Forelimb muscle (tissue), 1 donor: ENCODE measurements at places on chromosomes 12 and 14. TPM values are rescaled to one million over a fixed set of nuclear protein-coding genes. Genes with fewer than 3 reads are reported as not detected.
A peak's percentile ranks its signal among the peaks of the same experiment; 100 is the strongest.

The KRT85 gene
- polyA plus RNA-seq, result not detected

The TAS2R8 gene
- polyA plus RNA-seq, result not detected

The ABCD2 gene
- 0.06 TPM for polyA plus RNA-seq

The EVL gene
- polyA plus RNA-seq, result 59.9 TPM

The CD163 gene
- polyA plus RNA-seq, result 14.5 TPM

The C12orf56 gene
- polyA plus RNA-seq, result 1.2 TPM

DNA sequence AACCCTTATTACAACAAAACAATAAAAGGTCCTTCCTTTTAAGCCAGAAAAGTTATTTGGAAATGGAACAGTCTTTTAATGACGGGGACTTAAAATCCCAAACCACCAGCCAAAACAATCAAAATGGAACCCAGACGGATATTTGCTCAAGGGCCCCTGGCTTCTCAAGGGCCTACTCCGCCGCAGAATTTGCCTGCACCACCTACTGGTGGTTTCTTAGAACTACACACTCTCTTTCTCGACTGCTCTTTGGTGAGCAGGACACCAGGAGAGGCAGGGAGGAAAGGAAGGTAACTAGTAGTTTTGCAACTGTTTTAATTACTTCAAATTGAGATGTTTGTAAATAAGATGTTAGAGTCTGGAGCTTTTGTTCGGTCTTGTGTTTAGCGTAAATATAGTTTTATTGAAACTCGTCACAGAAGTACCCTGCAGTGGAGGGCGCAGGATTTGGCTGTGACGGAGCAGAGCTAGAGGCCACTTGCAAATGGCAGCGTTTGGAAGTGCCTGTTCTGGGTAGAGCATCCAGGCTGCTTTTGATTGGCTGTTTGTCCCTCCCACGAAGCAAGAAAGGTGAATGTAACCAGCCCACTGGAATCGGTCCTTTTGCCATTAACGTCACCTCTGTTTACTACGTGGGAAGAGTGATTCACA, 238.5 kb downstream of the CACNA1C start:
- no peak for DNase-seq

GRCh38 chr14:33045760-33046159, 107.1 kb downstream of the NPAS3 start:
- no peak for DNase-seq

DNA sequence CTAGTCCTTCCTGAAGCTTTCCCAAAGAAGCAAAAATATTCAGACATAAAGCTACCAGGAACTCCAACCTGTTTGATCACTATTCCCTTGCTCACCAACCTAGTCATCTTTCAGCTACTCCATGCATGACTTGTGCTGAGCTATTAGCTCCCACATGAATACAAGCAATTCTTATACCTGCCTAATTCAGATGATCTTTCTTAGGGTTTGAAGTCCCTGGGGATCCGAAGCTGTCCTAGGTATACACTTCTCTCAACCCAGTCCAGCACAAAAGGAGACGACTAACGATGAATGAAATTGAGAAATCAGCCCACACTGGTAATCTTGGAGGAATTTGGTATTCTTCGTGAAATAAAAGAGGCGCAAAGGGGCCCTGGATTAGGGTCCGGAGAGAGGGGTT, 631 bp upstream of the PTGR2 start:
- DNase-seq, result no peak

- no peak for DNase-seq
Measured at GRCh38 chr12:12195081-12195480, 71.8 kb downstream of the LRP6 start.

- no peak for DNase-seq
Measured at GRCh38 chr14:78967111-78967809, 797.1 kb downstream of the NRXN3 start.

GRCh38 chr14:22651586-22651985, 7.4 kb upstream of the OR6J1 start:
- DNase-seq, result no peak

- DNase-seq, result no peak
Measured at GRCh38 chr14:99853206-99853605, 60.0 kb downstream of the EML1 start.

- peak; percentile 54 for DNase-seq
Measured at GRCh38 chr12:57340104-57340503, 89.1 kb upstream of the STAC3 start.

GRCh38 chr14:87994974-87995373, 2.0 kb upstream of the GALC start:
- no peak for DNase-seq

DNA sequence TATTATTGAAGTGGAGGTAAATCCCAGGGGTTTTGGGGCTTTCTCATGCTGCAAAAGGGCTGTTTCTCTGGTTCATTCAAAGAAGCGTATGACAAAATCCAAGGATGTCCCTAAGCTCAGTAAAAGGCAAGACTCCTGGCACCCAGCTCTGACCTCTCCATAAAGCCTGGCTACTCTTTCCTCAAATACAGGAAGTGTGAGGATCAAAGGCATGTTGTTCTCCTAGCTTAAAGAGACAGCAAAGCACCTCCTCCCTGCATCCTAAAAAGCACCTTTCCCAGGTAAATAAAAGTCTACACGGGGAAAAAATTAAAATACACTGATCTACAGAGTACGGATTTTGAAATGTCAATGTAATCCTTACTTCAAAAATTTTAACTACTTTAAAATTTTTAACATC, 118.6 kb downstream of the LMNTD1 start:
- no peak for DNase-seq
